ENCODE measurements at places on chromosomes 3 and 15.

- no peak for DNase-seq
These were observed 17.8 kb upstream of the MORF4L1 start for GRCh38 chr15:78854833-78855372.

DNA sequence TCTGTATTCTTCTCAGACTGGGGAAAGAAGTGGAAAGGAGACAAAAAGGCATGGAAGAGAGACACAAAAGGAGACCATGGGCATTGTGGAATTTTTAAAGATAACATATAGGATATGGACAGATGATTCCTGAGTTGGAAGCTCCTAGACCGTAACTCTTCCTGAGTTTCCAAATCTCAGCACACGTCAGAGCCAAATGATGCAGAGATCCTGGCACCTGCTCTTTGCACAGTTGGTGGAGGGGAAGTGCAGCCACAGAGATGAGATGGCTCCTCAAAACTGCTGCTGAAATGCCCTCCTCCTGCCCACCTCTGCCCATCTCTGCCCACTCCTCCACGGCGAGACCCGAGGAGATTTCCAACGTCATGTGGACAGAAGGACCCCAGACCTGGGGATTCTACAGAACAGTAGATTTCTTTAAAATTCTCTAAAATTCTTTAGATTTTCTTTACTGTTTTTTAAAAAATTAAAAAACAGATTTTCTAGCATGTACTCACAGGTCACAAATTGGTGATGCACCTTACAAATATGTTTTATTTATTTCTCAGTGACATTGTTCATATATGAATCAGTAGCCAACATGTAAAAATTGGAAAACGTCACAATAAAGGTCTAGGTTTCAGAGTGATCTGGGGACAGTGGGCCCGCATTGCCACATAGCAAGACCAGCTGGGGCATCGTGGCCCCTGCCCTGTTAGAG is 8.1 kb downstream of the CPN2 start:
- DNase-seq: no peak

GRCh38 chr3:187000711-187001151 is 70.4 kb downstream of the ST6GAL1 start:
- no peak for DNase-seq

GRCh38 chr3:135752851-135753250 is 212.7 kb upstream of the PPP2R3A start:
- DNase-seq: no peak

DNA sequence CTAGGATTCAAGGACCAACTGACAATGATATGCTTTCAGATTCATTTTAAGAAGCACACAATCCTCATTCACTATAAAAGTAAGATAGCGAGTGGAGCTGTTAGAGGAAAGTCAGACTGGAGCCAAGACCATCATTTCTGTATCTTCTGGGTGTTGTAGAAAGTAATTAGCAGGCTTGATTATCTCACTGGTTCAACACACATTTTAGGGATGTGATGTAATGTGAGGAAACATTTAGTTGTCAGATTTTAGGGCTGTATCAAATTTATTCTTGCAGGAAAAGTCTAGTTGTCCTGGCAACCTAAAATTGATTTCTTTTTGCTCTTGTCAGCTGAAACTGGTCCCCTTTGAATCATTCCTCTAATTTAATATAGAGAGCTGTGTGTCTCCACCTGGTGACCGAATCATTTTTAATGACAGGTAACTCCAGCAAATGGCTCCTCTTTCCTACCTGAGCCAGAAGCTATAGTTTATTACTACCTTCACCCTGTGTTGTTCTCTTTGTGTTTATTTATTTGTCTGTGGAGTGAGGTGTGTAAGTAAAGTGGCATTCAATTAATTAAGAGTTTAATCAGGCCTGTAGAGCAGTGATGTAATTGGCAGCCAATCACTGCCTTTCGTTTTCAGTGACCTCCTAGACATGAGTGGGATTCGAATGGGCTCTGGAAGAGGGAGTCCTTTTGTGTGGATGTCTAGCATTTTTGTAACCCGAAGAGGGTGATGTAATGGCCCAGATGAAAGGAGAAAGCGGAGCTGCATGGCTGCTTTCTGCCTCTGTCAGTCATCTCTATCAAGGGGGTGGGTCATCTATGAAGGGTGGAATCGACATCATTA is 125.8 kb downstream of the LPP start:
- DNase-seq: no peak

DNA sequence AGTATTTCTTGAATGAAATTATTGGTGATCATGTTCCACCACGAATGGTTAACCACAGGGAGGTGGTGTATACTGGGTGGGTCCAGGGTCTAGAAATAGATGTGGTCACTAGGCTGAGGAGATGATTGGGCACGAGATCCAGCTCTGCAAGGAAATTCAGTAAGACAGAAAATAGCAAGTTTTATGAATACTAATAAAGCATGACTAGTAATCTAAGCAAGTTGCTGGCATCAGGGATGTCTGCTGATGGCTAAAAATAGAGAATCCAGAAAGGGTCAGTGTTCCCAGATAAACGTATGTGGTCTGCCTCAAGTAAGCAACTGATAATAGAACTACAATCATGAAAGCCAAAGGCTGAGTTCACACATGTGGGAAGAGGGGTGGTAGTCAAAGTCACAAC is 108.3 kb upstream of the FRMD4B start:
- DNase-seq: no peak

- DNase-seq: no peak
These were observed 8.5 kb downstream of the VEPH1 start for GRCh38 chr3:157494581-157495281.

GRCh38 chr3:141253811-141254210 is 22.2 kb downstream of the PXYLP1 start:
- DNase-seq: no peak

DNA sequence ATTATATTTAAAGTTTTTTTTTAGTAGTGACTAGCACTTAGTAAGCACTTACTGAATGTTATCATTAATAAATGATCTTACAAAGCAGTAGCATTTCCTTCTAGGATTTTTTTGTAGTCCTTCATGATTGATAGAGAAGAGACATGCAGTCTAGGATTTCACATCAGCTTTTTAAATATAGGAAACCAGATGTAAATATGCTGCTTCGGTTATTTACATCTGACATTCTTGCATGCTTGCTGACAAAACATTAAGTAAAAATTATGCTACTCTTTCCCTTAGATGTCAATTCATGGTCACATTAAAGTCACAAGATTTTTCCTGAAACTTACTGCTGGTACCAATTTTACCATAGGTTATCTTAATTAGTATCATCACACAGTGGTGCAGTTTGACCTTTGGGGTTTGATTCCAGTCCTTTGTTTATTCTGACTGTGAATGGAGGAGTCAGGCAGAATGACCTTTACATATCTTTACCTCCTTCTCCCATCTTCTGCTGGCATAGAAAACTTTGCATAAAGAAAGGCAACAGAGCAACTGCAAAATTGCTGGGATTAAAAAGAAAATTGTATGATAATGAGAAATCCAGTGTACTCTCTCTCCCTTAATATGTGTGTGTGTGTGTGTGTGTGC is 286.5 kb downstream of the LPP start:
- DNase-seq: no peak

GRCh38 chr3:102189956-102190723 is 244.7 kb upstream of the ZPLD1 start:
- no peak for DNase-seq

GRCh38 chr15:99127773-99128172 is 22.9 kb downstream of the SYNM start:
- DNase-seq: no peak

- DNase-seq: no peak
These were observed 61.9 kb downstream of the HMG20A start for GRCh38 chr15:77482570-77482969.

- DNase-seq: no peak
These were observed 3.0 kb downstream of the CCR2 start for GRCh38 chr3:46356909-46357308.

DNA sequence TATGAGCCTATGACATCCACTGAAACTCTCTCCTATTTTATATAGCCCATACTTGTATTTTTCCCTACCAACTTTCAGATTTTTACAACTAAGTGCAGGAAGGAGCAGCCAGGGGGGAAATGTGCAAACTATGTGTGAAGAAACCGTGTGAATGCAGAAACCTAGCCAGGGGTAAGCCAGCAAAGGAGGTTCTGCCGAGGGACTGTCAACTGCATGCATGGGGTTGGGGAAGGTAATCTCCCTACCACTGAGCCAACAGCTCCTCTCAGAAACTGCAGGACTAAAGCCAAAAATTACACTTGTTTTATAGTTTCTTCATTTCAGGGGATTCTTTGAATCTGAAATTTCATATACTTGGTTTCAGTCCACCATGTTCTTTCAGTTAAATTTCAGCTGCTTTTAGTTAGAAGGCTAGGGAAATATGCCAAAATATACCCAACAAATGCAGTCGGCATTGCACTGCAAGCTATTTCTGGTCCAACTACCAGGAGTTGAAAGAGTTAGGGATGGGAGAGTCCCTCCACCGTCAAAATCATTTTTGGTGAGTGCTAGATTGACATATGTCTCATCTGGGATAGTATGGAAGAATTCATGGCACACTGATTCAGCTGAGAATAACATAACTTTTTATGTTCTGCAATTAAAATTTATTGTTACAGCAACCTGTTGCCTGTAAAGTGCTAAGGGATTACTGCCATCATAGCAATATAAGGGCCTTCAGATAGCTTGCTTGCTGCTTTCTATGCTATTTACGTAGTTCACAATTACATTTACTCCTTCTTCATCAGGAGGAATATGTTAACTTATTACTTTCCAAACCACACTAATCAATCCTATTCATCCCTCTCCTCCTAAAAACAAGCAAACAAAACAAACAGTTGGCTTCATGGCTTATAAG is 904.2 kb downstream of the ROBO1 start:
- DNase-seq: no peak

- no peak for DNase-seq
These were observed 42.3 kb upstream of the TMEM87A start for GRCh38 chr15:42315521-42315920.

- DNase-seq: no peak
These were observed 225.4 kb downstream of the SATB1 start for GRCh38 chr3:18199757-18200156.

DNA sequence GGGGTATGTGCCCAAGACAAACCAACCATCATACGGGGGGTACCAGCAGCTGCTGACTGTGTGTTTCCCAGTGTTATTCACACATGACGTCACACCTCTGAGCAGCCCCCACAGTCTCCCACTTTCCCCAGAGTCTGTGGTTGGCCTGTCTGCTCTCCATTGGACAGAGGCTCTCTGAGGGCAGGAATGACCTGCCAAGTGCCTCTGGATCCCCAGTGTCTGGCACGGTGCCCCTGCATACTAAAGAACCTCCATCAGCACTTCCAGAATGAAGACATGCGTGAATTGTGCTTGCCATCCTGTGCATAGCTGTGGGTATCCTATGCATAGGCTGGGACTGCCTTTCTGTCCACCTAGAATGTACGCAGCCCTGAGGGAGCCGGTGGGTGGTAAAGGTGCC is 3.5 kb upstream of the CCDC9B start:
- no peak for DNase-seq

DNA sequence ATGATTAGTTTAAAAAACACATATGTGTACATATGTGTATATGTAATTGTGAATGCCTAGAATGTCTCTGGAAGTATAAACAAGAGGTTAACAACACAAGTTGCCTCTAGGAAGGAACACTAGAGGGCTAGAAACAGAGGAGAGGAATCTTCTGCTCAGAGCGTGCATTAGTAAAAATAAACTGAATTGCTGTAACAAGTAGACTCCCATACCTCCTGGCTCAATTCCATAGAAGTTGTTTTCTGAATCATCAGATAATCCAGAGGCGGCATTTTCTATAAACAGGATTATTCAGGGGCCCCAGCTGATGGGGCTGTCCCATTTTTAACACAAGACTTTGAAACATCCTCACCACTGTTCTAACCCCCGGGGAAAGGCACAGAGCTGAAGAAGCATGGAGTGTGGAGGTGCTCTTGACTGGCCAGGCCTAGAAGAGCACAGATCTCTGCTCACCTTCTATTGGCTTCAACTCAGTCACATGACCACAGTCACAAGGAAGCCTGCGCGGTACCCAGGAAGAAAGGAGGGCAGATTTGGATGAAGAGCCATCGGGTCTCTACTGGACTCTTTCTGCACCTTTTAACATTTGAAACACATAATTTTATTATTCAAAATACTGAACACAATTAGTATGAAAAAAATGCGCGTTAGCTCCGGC is 145.7 kb downstream of the TLE3 start:
- no peak for DNase-seq

- no peak for DNase-seq
These were observed 30.8 kb upstream of the EOMES start for GRCh38 chr3:27752926-27753325.

- no peak for DNase-seq
These were observed 28.7 kb downstream of the BFSP2 start for GRCh38 chr3:133428552-133428951.

DNA sequence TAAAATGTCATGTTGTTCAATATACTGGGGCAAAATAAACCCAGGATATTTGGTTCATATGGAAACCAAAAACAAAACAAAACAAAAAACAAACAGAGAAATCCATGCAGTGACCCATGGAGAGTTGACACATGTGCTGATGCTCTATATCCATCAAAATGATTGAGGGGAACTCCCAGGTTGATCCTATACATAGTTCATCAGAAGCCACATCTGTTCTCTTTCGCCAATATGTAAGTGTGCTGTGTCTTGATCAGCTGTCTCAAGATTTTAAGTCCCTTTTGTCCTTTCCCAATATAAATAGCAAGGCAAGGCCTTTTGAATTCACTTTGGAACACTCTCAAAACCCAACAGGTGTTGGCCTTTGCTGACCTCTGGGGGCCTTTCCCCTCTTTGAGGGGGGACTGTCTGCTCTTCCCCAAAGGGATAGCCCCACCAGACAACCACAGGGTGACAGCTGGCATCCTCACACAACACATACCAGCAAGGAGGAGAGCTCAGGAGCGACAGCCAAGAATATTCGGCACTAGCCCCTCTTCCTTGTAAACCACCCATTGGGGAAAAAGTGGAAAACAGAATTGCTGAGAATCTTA is 209.4 kb upstream of the CD96 start:
- no peak for DNase-seq

GRCh38 chr15:36601497-36601932 is 22.1 kb downstream of the CDIN1 start:
- no peak for DNase-seq

DNA sequence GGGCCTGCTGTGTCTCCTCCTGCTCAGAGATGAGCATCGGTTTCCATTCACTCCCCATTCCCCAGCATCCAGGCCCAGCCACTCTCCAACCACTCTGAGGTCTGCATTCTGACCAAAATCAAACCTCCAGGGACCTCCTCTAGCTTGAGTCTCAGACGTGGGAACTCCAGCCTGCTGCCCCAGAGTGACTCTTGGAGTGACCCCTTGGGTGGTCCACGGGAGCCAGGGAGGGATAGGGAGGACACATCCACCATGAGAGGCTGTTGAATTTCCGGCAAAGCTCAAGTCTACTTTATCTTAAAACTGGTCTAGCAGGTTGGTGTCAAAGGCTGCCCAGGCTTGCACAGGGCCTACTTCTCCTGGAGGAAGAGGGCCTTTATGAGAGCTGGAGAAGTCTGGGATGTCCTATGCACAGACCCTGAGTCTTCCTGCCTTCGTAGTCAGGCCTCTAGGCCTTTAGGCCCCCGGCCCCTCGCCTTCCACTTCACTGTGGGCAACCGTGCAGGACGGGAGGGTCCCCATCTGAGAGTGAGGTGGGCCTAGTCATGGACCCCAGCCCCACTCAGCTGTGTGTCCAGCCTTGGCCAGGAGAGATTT is 8.9 kb downstream of the CISH start:
- no peak for DNase-seq

GRCh38 chr3:114110439-114110838 is 53.9 kb downstream of the QTRT2 start:
- DNase-seq: no peak
